ENCODE measurements at places on chromosomes 11 and 22.
A peak's percentile ranks its signal among the peaks of the same experiment; 100 is the strongest.

GRCh38 chr11:92449222-92449621 lies 224.6 kb downstream of the FAT3 start:
- DNase-seq, result no peak

DNA sequence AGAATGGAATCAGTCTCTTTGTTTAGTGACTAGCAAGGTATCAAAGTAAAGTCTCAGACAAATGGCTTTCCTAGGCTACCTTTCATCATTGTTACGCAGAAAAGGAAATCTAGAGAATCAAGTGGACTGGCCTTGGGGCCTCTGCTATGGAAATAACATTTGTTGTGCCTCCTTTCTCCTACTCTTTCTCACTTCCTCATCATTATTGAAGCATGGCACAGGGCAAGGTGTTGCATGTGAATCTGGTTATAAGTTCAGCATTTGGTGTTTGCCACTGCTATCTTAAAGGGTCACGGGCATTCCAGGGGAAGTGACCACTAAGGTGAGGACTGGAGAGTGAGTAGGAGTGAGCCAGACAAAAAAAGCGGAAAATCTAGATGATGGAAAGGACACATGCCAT lies 54.9 kb downstream of the GLYATL1 start:
- DNase-seq, result no peak

DNA sequence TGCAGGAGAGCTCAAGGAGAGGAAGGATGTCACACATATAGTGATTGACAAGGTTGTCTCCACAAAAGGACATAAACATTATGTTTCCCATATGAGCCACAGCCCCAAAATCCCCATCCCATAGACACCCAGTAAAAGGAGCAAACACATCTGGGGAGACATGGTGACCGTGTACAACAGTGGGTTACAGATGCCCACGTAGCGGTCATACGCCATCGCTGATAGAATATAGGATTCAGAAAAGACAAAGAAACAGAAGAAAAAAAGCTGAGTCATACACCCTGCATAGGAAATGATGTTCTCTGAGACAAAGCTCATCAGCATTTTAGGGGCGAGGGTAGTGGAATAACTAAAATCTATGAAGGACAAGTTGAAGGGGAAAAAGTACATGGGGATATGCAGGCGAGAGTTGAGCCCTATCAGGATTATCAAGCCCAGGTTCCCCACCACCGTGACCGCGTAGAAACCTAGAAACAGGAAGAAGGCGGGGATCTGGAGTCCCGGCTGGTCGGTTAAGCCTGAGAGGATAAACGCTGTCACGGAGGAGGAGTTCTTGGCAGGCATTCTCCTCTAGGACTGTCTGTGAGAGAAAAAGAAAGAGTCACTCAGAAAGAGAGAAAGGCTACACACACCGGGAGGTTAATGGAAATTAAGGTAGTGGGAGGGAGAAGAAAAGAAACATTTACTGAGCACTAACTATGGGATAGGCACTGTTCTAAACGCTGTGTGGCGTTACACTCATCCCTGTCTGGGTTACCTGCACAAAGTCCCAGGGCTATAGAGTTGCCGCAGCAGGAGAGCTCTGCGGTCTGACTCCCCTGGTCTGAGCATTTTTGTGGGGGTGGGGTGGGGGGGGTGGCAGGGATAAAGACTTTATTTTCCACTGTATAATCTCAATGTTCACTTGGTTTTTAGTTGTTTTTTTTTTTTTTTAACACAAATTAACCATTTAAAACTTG lies 36.1 kb upstream of the OR8B8 start:
- peak; percentile 52 for DNase-seq

GRCh38 chr11:95455228-95455970 lies 224.4 kb upstream of the SESN3 start:
- DNase-seq, result no peak

DNA sequence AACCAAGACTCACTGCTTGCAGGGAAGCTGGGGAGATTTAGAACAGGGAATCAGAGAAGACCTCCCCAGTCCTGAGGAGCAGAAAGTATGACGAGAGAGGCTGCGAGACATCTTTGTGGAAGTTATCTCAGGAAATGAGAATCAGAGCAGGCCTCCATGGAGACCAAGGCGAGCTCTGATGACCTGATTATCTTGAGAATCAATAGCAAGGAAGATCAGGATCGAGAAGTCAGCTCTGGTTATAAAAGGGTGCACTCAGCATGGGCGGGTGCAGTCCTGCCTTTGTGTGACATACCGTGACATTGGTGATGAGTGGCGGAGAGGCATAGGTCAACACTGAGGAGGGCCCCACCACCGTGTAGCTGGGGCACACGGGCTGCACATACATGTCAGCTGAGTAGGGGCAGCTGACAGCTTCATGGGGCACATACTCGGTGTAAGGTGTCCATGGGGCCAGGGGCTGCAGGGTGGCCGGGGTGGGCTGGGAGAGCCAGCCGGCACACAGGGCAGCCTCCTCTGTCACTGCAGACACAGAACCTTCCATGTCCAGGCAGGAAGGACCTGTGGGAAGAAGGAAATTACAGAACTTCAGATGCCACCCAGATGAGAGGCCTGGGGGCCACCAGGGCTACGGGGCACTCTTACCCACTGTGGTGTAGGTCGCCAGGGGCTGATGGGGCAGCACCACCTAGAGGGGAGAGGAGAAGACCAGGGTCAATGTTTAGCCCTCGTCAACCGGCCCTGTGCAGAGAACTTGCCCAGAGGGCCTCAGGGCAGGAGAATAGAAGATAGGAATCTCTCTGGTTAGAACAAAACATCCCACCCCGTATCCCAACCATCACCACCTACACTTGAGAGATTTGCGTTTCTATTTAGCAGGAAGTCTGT lies 21.7 kb downstream of the POU2AF1 start:
- DNase-seq, result no peak

GRCh38 chr22:33057363-33057995 lies 702 bp downstream of the SYN3 start:
- no peak for DNase-seq

DNA sequence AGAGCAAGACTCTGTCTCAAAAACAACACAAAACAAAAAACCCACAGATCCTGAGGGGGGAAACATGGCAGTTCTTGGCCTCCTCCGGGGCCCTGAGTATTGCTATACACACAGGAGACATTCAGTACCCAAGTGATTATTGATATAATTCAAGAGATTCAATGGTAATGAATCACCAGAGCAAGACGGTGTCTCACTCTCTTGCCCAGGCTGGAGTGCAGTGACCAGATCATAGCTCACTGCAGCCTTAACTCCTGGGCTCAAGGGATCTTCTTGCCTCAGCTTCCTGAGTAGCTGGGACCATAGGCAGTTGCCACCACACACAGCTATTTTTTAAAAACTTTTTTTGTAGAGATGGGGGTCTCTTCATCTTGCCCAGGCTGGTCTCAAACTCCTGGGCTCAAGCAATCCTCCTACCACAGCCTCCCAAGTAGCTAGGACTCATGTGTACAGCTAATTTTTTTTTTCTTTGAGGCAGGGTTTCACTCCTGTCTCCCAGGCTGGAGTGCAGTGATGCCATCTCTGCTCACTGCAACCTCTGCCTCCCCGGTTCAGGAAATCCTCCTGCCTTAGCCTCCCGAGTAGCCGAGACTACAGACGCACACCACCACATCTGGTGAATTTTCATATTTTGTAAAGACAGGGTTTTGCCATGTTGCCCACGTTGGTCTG lies 21.8 kb upstream of the PIK3C2A start:
- DNase-seq, result no peak

DNA sequence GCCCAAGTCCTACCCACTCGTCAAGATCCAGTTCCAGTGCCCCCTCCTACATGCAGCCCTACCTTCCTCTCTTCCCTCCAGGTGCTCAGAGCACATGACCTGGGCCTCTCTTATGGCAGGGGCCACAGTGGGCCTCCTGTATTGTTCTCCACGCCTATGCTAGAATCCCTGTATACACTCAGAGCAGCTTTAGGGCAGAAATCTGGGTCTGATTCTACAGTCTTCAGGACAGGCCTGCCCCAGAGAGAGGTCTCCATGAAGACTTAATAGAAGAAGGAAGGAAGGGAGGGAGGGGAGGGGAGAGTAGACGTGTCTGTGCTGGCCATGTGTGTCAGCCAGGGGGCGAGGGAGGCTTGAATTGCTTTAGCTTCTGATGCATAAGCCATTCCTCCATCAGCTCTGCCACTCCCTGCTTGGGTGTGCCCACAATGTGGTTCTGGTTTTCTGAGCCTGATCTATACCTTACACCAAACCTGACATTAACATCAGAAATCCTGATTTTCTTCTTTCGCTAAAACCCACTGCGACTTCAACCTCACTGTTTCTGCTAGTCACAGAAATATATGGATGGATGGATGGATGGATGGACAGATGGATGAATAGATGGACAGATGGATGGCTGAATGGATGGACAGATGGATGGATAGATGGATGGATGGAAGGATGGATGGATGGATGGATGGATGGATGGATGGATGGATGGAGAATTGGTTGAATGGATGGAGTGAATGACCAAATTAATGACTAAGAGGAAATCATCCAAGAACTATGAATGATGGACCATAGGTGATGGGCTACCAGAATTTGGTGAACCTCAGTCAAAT lies 56.6 kb upstream of the PRDM11 start:
- DNase-seq, result no peak

DNA sequence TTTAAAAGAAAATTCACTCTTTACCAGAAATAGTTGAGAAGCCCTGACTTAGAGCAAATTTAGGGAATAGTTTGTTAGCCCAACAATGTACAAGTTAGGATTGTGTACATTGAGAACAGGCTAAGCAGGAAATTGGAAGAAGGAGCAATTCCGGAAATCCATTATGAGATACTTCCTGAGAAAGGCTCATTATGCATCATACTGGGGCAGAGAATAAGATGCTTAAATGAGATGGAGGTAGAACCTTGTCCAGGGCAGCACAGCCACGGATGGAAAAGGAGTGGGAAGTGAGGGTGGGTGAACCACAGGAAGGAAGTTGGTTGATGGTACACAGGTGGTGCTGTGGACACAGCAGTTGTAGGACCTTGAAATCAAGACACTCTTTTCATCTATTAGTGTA lies 180.2 kb downstream of the PGR start:
- DNase-seq, result no peak

GRCh38 chr11:122852074-122852795 lies 13.9 kb downstream of the CRTAM start:
- DNase-seq, result no peak

GRCh38 chr11:106031202-106031810 lies 9.3 kb upstream of the MSANTD4 start:
- no peak for DNase-seq

DNA sequence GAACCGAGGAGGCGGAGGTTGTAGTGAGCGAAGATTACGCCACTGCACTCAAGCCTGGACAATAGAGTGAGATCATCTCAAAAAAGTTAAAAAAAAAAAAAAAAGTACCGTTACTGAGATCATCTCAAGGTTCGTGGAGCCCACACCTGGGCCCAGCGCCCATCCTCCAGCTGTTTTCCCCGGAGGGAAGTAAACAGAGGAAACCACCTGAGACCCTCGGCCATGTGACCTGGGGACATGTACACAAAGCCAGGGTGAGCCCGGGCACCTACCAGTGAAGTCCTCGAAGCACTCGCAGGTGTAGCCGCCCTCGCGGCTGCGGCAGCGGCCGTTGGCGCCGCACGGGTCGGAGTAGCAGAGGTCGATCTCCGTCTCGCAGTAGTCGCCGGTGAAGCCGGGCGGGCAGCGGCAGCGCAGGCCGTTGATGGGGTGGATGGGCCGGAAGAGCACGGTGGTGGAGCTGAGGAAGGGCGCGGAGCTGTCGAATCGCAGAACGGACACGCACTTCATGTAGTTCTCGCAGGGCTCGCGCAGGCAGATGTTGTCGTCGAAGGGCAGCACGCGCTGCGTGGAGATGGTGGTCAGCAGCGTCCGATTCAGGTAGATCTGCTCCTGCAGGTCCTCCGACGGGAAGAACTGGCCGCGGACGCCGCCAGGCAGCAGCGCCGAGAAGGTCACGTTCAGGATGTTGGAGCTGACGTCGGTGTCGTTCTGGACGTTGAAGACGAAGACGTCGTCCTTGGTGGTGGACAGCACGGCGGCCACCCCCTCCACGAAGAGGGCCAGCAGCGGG lies 73.8 kb downstream of the CELSR1 start:
- DNase-seq, result no peak

GRCh38 chr11:28140689-28141455 lies 32.7 kb downstream of the METTL15 start:
- no peak for DNase-seq

DNA sequence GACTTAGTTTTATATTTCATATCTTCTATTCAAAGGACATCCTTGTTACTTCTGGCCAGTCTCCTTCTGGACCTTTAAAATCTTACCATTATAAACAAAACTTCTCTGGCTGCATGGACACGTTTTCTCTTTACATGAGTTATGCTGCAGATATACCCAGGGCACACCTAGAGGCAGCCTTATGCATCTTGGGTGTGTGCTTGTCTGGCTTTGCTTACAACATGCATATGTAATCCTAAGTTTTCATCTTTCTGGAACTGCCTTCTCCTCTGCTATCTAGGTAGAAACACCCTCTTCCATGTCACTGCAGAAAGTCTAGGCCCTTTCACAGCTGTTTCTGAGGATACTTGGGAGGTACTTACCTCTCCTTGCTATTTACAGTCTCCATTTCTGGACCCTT lies 185.8 kb upstream of the RAG2 start:
- no peak for DNase-seq

DNA sequence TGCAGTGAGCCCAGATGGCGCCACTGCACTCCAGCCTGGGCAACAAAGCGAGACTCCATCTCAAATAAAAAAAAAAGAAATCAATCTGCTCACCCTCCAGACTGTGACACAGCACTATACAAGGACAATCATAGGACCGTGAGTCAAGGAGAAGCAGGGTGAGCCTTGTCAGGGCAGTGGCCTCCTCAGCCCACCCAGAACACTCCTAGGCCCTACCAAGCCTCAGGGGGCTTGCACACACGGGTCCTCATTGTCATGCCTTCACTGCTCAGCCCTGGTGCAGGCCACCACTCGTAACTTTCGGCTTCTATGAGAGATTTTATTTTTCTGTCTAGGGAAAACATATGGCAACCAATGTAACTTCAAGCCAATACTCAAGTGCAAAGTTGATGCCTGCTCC lies 35.8 kb downstream of the DGCR2 start:
- no peak for DNase-seq
